ENCODE measurements at places on chromosomes 1 and 21.

DNA sequence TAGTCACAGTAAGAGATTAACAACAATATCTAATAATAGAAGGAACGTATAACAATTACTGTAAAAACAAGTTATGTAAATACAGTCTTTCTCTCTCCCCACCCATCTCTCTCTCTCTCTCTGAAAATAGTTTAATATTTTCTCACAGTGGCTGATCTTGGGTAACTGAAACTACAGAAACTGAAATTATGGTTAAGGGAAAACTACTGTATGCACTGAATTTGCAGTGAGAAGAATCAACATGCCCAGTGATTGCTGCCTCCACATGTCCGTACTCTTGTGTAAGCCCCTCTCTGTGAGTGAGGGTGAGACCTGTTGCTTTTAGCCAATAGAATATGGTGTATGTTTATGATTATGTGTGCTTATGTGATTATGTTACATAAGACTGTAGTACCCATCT is 1.6 kb downstream of the KRTAP6-1 start:
- DNase-seq, result no peak

DNA sequence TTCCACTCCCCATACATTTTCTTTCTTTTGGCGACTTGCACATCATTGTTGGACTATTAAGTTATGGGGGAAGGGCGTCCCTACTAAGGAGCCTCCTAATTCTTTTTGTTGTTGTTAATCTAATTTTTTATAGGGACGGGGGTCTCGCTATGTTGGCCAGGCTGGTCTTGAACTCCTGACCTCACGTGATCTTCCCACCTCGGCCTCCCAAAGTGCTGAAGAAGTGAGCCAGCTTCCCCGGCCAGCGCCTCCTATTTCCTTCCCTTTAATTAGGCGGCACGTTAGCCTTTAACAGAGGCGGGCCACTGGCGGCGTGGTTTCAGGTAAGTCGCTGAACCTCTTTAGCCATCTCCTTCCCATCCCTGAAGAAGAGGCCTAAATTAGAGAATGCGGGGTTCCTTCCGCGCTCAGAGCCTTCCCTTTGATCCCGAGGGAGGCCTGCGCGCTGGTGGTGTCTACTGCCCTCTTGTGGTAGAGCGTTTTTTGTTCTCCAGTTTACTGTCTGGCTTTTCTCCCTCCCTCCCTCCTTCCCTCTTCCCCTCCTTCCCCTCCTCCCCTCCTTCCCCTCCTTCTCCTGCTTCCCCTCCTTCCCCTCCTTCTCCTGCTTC is 38.1 kb downstream of the TNFRSF9 start:
- peak; percentile 41 for DNase-seq

DNA sequence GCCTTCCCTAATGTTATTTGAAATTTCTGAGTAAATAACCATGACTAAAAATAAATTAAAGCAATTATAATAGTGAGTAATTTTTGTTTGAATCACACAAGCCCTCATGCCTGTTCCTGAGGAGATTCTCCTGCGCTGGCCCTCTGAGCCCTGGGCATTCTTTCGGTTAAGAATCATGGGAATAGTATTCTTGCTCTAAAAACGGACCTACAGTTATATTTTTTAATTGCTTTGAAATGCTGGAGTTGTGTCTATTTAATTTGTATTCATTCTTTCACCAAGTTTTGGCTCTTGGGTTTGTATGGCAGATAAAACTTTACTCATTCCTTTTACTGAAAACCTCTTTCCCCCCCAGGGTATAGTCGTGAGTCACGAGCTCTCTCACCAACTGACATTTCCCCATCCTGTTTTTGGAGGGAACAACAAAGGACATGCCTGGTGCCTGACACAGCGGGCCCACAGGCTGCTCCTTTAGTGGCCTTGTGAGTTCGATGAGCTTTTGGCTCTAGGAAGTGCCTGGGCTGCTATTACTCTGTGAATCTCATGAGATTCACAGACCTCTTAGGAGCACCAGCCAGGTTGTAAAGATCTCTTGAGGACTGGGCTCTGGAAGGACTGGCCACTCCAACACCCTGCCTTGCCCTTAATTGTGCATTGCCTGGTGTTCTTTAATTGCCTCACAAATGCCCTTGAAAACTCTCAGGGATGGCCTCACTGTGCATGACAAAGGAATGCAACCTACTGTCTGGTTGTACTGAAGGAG is 58.6 kb downstream of the DDR2 start:
- DNase-seq, result no peak

DNA sequence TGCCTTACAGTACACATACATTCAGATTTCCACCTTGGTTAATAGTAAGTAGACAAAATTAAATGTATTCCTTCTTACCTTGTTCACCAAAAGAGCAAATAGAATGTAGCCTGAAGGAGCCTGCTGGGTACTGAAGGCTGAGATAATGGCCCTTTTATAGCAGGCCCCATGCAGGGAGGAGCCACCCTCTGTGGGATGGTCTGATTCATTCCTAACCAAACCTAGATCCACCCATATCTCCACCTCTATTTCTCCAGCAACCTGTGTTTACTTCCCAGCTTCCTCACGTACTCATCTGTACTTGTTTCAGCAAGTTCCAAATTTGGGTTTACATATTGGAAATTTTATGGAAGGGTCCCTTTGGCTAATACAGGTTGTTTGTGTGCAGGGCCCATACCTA is at the start of gene FLG:
Gene FLG (minus strand): TSS at position 129 of the 400 bp plus-strand sequence. CDS start 9,783 bp downstream, outside the sequence.
- DNase-seq, result no peak

Measured in stimulated activated CD4-positive, alpha-beta T cell treated with anti-CD3 and anti-CD28 coated beads, Interleukin-4, amount 100 ng/mL, for 1 hour (primary cell).